GM12878 (cell line): ENCODE measurements at places on chromosomes 13 and 19.
A peak's percentile ranks its signal among the peaks of the same experiment; 100 is the strongest.

DNA sequence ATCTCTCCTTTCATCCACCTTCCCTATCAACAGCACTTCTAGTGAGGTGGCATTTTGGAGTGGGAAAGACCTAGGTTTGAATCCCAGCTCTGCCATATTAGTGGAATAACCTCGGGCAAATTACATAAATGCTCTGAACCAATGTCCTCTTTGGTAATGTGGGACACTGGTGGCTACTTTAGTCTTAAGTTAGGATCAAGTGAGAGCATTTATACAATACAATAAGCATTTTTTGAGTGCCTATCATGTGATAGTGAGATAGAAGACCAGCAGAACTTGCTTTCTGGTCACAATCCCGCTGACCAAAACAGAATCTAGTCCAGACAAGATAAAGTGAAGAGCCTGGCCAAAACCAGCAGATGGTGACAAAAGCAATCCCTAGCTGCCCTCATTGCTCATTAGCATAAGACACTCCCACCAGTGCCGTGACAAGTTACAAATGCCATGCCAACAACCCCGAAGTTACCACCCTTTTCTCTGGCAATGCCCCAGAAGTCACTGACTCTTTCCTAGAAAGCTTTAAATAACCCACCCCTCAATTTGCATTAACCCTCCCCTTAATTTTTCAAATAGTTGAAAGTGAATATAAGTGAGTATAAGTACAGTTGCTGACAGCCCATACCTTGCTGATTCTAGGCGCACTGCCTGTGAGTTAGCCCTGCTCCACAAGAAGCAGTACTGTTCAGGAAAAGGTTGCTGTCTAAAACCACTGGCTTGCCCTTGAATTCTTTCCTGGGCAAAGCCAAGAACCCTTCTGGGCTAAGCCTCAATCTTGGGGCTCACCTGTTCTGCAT lies 28.9 kb upstream of the KPNA3 start:
- DNase-seq, result no peak

GRCh38 chr13:21075011-21075378 lies 13.6 kb upstream of the LATS2 start:
- no peak for DNase-seq

DNA sequence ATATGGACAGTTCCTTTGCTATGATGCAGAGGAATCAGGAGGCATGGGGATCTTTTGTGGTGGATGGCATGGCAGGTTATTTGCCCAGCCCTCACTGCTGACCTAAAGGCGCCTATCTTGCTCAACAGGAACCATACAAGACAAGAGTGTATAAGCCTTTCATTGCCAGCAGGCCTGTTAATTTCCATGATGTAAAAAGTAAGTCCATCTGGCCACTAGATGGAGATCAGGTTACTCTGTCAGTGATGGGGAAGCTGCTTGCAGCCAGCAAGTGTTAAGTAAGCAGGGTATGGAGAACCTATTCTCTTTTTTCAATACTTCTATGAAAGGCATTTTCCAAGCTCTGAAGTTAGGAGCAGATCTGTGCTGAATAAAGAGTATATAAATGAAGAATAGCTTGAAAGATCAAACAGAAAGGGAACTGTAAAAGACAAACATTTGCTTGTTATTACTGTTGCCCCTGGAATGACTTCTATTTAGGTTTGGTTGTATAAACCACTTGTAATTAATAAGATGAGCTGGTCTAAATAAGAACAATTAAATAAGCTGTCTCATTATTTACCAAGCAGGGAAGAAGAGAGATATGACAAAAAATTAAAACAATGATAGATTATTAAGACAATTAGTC lies 210.9 kb downstream of the RGCC start:
- DNase-seq, result peak; percentile 60

DNA sequence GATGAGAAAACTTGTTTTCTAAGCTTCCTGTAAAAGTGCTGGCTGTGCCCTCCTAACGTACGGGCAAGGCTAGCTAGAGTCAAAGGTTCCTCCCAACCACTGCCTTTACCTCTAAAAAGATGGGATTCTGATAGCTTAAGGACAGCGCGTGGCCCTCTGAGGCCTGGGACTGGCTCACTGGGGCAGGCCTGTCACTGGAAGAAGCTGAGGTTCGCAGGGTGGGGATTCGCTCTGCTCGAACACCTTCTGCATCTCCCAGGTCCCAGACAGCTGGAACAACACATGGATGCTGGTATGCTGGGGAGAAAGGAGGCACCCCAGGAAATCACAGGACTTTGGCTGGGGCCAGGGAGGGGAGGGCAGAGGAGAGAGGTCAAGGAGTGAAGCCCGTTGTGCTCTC lies 53.1 kb downstream of the CRYL1 start:
- no peak for DNase-seq

DNA sequence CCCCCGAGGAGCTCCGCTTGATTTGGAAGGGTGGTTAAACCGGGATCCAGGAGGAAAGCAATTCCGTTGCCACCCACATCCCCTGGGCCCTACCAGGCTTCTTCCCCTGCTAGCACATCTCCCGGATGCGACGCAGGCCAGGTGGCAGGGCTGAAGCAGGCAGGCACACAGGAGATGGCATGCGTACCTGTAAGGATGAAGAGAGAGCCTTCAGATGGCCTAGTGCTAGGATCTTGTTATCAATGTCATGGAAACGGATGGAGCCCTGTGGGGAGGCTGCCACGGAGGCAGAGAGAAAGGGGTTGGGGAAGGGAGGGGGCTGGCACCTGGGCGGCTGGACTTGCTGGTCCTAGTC lies 8.5 kb upstream of the SOX1 start:
- no peak for DNase-seq

- no peak for DNase-seq
These were observed 6.5 kb upstream of the HSPH1 start for GRCh38 chr13:31168166-31168565.

GRCh38 chr13:44395976-44396694 lies 22.5 kb downstream of the SERP2 start:
- no peak for DNase-seq

GRCh38 chr13:70253411-70253810 lies 145.2 kb upstream of the KLHL1 start:
- DNase-seq, result no peak

GRCh38 chr13:31179754-31180153 lies 18.1 kb upstream of the HSPH1 start:
- no peak for DNase-seq

DNA sequence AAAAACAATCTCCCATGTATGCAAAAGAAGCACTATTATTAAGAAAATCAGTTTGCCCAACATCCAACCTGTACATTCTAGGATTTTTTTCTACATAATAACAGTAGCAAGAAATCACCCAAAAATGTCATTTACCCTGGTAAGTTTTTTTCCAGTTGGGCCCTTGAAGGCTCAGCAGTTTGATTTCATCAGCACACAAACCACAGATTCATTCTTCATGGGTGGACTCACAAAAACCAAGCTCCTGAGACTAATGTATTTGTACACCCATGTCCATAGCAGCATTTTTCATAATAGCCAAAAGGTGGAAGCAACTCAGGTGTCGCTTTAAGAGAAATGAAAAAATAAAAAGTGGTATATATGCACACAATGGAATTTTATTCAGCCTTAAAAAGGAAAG lies 210.1 kb downstream of the TBC1D4 start:
- no peak for DNase-seq

DNA sequence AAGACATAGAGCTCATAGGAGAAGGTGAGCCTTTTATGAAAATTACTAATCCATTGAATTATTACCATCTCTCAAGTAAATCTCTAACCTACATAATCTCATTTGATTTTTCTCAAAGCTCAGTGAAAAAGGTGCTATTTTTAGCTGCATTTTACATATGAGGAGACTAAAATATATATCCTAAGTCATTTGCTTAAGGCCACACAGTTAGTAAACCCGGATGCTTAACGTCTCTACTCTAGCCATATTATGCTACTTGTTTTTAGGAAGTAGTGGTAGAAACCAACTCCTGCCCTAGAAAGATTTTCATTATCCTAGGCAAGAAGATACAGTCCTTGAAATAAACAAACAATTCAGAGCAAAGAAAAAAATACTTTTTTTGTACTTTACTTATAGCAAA lies 108.9 kb downstream of the RBM26 start:
- no peak for DNase-seq

DNA sequence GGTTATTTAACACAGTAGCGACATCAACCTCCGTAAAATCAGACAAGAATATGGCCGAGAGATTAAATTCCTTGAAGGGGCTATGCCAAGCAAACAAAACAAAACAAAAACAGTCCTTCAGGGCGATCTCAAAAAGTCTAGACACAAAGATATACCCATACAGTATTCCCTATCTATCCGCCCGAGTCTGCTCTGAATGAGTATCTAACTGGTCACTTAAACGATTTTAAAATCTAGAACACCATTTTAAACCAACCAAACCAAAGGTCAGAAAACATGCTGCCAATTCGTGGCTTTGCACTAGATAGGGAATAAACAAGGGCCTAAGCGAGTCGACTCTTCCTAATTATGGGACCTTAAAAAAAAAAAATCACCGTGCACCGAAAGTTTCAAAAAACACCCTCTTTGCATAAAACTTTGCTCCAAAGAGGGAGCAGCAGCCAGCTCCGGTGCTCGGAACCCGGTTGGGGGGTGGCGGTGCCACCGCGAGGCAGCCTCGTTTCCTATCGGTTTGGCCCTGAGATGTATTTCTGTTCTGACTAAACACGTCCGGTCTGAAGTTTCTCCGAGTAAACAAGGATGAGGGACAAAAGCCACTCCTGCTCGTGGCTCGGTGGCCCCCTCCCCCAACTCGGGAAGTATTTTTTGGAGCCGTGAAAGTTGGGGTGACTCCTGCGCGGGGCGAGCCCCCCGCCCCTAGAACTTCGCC lies 1.8 kb downstream of the HMGB1 start:
- DNase-seq, result no peak

DNA sequence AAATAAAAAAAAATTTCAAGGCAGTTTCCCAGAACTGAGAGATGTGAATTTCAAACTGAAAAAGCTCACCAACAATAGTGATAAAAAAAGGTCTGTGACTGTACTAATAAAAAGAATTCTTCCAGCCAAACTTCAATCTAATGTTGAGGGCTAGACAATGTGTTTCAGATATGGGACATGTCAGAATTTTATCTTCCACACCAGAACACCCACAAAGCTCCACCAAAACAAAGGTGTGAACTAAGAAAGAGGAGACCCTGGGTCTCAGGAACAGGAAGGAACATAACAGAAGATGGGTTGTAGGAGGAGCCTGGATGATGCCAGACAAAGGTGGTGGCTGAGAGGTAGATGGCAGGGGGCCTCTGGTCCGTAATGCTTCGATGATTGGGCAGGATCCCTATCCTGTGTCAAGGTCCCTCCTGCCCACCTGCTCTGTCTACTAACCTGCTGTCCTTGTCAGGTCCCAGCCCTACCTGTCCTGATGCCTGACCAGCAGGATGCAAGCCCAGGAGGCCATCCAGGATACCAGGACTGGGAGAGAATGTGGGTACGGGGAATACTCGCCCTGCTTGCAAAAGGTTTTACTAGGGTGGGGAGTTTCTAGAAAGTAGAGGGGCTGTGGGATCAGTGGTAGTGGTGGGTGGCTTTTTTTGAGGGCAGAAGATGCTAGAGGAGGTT lies 4.5 kb downstream of the MZF1 start:
- DNase-seq, result no peak

- no peak for DNase-seq
These were observed 4.4 kb downstream of the KXD1 start for GRCh38 chr19:18562086-18562485.

DNA sequence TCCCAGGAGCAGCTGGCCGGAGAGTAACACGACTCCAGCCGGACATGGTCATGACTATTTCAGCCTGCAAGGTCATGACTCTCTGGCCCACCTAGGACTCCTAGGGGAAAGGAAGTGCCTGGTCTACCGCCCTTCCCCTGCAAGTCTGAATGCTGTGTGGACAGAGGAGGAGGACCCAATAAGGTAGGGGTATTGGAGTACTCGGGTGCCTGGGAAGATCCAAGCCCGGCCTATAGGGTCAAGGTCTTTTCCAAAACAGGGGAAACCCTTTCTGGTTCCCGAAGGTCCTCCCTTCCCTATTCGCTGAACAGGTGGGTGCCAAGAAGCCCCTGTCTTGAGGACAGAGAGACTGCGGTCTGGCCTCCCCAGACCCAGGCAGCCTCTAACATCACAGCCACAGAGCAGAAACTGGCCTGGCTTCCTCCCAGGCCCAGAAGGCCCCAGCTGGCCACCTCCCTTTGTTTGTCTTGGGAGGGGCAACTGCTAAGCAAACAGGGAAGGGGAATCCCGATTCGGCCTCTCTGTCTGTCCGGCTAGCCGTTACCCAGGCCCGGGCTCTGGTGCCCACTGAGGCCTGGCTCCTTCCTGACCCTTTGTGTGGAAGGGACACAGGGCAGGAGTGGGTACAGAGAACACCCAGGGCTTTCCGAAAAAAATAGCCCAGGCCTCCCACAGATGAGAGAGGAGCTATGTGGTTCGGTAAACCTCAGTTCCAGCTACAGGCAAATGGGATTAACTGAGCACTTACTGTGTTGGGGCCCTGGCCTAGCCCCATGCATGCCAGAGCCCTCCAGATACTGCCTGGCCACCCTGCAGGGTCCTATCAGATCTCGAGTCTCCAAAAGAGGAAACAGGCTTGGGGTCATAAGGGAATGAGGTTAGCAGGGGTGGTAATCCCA lies 5.2 kb upstream of the GRAMD1A start:
- no peak for DNase-seq
